Endodermal cell (in vitro differentiated cells): ENCODE measurements at places on chromosomes 7 and 10. TPM values are rescaled to one million over a fixed set of nuclear protein-coding genes. Genes with fewer than 3 reads are reported as not detected.

DNA sequence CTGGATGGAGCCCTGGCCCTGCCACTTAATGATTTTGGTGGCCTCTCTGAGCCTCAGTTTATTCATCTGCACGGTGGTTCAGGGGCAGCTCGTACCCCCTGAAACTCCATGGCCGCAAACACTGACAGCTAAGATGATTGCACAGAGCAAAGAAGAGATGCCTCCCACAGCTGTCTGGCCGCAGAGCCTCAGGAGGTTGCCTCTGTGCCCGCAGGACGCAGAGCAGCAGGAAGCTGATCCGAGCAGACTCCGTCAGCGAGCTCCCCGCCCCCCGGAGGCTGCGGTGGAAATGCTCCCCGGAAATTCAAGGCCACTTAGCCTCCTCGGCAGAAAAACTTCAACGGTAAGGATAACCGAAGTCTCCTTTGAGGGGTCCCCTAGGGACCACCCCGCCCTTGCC lies 30.2 kb upstream of the C10orf53 start:
- DNase-seq = peak; percentile 77
- no peak overlapping the region for H3K27ac ChIP-seq
- no peaks in the 10 kb centered on the region for H3K27me3 ChIP-seq
- H3K4me1 ChIP-seq = no peaks in the 10 kb centered on the region
- no peaks in the 10 kb centered on the region for H3K36me3 ChIP-seq
- H3K4me3 ChIP-seq = no peak overlapping the region

DNA sequence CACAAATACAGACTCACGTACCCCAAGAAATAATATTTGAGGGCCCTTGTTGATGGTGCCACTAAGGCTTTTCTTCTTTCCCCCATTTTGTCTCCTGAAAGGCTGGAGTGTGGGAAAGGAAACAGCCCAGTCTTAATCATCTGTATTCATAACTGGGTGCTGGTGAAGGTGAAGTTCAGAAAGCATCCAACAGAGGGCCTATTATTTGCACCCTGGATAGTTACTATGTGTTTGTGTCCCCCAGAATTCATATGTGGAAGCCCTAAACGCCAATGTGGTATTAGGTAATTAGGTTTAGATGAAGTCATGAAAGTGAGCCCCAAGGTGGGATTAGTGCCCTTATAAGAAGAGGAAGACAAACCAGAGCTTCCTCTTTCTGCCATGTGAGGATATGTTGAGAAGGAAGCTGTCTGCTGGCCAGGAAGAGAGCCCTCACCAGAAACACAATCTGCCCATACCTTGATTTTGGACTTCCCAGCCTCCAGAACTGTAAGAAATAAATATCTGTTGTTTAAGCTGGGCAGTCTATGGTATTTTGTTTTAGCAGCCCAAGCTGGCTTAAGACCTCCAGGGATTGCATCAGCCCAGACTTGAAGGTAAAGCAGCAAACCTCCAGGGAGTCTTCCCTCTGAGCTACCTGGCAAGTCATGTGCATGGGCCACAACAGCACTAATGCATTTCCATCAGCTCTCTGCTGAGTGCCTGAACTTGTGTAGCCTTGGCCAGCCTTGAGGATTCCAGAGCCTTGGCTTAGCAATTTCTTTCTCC lies 90.0 kb upstream of the ADRB1 start:
- no peak for DNase-seq
- no peak overlapping the region for H3K4me3 ChIP-seq
- H3K4me1 ChIP-seq = no peaks in the 10 kb centered on the region
- no peaks in the 10 kb centered on the region for H3K27me3 ChIP-seq
- H3K27ac ChIP-seq = no peak overlapping the region

GRCh38 chr10:62054408-62054807 lies 152.9 kb downstream of the ARID5B start:
- no peaks in the 10 kb centered on the region for H3K27me3 ChIP-seq
- no peak overlapping the region for H3K4me3 ChIP-seq
- peaks cover 12% of the 10 kb centered on the region for H3K4me1 ChIP-seq
- no peak for DNase-seq

DNA sequence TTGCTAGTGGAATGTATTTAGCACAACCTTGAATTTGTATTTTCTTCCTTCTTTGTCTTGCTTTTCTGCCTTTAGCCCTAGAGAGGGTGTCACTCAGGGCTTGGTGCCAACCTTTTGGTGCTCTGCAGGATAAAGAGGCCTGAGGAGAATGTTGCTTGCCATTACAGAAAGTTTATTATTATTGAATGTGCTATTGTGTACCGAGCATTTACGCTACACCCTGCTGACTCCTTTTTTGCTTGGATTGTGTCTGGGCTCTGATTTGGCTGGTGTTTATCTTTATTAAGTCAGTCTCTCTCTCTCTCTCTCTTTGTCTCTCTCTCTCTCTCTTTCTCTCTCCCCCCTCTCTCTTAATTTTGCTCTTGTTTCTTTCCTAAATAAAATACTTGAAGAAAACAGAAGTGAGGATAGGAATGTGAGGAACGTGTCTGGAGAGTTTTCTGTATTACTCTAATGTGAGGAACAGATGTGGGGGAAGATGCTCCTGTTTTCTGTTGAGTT lies 284.4 kb upstream of the PHYHIPL start:
- no peaks in the 10 kb centered on the region for H3K27me3 ChIP-seq
- no peak for DNase-seq
- no peaks in the 10 kb centered on the region for H3K4me1 ChIP-seq
- H3K27ac ChIP-seq = no peak overlapping the region
- H3K36me3 ChIP-seq = no peaks in the 10 kb centered on the region

DNA sequence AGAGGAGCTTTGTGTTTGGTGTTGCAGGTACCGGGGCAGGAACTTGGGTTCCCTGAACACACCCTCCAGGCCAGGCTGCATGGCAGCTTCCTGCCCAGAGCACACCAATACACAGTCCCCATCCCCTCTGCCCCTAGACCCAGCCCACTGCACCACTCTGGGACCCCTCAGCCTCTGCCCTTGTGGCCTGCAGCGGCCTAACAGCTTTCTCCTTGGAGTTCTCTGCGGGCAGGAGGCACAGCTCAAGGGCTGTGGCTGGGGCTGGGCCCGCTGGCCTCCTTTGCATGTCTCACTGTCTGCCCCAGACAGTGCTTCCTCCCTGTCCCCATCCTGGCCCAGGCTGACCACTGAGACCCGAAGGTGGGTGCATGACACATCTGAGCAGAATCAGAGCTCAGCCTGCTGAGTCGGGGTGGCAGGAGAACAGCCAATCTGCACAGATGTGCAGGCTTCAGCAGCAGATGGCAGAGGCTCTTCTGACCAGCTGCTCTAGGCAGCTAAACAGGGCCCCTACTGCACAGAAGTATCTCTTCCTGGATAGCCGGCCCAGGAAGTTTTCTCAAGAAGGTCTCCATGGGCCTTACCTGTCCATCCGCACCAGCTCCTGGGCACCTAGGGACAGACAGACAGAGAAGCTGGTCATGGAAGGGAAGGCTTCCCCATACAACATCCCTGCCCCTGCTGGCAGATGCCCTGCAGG lies 20.8 kb downstream of the VSIR start:
- H3K27ac ChIP-seq = no peak overlapping the region
- H3K36me3 ChIP-seq = no peaks in the 10 kb centered on the region
- no peak for DNase-seq
- peaks cover 6% of the 10 kb centered on the region for H3K4me1 ChIP-seq
- H3K4me3 ChIP-seq = no peak overlapping the region
- peaks cover 5% of the 10 kb centered on the region for H3K27me3 ChIP-seq

GRCh38 chr7:66883716-66884115 lies 37.3 kb upstream of the TMEM248 start:
- no peaks in the 10 kb centered on the region for H3K4me1 ChIP-seq
- no peak overlapping the region for H3K4me3 ChIP-seq
- H3K27ac ChIP-seq = no peak overlapping the region

DNA sequence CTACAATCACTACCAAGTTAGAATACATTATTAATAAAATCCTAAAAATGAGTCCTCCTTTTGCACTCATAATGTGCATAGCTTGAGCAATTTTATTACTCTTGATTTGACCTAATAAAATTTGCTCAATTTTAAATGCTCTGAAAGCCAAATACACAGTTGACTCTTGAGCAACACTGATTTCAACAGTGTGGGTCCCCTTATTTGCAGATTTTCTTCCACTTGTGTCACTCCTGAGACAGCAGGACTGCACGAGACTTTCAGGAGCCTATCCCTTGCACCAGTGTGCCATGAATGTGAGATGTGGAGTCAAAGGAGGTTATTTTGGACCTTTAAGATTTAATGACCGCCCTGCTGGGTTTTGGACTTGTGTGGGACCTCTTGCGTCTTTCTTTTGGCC lies 23.2 kb downstream of the RNF216 start:
- peaks cover 51% of the 10 kb centered on the region for H3K36me3 ChIP-seq
- no peak overlapping the region for H3K4me3 ChIP-seq
- H3K27ac ChIP-seq = no peak overlapping the region

DNA sequence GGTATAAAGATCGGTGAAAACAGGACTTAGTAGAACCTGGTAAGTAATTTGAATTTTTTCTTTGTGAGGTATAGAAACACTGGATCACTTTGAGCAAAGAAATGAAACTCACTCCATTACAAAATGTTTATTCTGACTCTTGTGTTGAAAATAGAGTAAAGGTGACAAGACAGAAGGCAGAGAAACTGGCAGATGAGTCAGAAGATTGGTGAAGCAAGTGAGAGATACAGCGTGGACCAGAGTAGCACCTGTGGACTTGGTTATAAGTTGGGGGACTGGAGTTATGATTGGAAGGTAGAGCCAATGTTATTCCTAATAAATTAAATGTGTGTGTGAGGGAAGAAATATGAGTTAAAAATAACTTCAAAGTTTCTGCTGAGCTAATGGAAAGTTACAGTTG lies 620.9 kb downstream of the ZWINT start:
- no peaks in the 10 kb centered on the region for H3K27me3 ChIP-seq
- no peak overlapping the region for H3K4me3 ChIP-seq
- H3K36me3 ChIP-seq = no peaks in the 10 kb centered on the region
- no peak overlapping the region for H3K27ac ChIP-seq
- H3K4me1 ChIP-seq = no peaks in the 10 kb centered on the region

GRCh38 chr7:151085691-151086620 lies at the start of gene AGAP3:
Gene AGAP3, plus strand, starts transcription at chr7:151086475. Its CDS starts 267 bp downstream, at chr7:151086742.
- H3K27ac ChIP-seq = peak within 1 kb of the TSS; percentile 84
- peak within 1 kb of the TSS; percentile 91 for H3K4me3 ChIP-seq
- H3K36me3 ChIP-seq = peaks cover 4% of the 10 kb centered on the region

- H3K4me3 ChIP-seq = no peak overlapping the region
- no peak for DNase-seq
- H3K27ac ChIP-seq = no peak overlapping the region
- no peaks in the 10 kb centered on the region for H3K27me3 ChIP-seq
Observed at GRCh38 chr10:74165530-74165901, 14.5 kb downstream of the ADK start.

- no peak overlapping the region for H3K4me3 ChIP-seq
- no peaks in the 10 kb centered on the region for H3K36me3 ChIP-seq
- no peak overlapping the region for H3K27ac ChIP-seq
- no peak for DNase-seq
- peaks cover 9% of the 10 kb centered on the region for H3K4me1 ChIP-seq
Observed at GRCh38 chr7:69880840-69881239, 282.6 kb downstream of the AUTS2 start.

DNA sequence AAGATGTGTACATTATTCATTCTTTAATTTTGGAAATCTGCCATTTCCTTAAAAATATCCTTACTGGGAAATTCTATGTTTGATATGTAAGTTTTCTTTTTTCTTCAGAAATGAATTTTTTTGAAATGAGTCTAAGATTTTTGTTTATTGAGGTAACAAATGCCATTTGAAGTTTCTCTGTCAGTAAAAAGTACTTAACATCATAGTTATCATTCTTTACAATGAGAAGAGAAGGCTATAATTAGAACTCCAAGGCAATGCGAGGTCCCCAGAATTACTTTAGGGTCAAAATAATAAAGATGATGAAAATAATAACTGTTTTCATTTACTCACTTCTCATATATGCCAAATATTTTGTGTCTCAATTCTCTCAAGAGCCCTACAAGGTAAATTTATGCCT lies 37.0 kb upstream of the RHOBTB1 start:
- no peaks in the 10 kb centered on the region for H3K36me3 ChIP-seq
- no peak for DNase-seq

- peaks cover 12% of the 10 kb centered on the region for H3K4me1 ChIP-seq
- no peak for DNase-seq
- H3K27ac ChIP-seq = no peak overlapping the region
- H3K4me3 ChIP-seq = no peak overlapping the region
Observed at GRCh38 chr7:132560825-132561529, 15.3 kb downstream of the PLXNA4 start.

DNA sequence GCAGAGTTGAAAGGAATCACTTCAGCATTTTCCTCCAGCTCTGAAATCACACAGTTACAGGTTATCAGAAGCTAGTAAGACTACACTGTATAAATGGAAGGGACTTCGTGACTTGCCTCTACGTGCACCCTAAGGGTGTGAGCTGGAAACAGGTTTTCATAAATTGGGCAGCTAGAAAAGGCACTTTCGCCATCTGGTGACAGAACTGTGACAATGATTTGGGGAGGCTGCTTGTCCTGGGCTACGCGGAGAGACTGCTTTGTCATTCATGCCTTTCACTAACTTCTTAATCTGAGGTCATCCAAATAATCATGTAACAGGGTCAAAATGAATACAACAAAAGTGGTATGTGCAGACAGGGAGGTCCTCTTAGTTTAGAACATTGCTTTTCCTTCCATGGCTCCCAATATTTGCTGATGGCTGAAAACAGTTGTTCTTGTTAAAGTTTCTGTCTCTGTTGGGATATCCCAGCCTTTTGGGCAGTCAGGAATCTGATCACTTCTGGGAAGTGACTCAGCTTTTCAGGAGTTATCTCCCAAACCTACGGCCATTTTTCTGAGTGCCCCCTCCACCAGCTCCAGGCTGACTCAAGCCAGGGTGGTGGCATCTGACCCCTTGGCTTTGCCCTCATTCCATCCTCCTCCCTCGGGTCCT lies 17.8 kb downstream of the VWC2 start:
- H3K4me3 ChIP-seq = no peak overlapping the region
- DNase-seq = peak; percentile 82
- peaks cover 4% of the 10 kb centered on the region for H3K4me1 ChIP-seq
- H3K36me3 ChIP-seq = no peaks in the 10 kb centered on the region
- H3K27ac ChIP-seq = no peak overlapping the region

The GDF2 gene
- not detected in 3 replicates for total RNA-seq

The PCGF6 gene
- 18.9 and 19.4 TPM in 2 replicates for total RNA-seq

The MMRN2 gene
- 0.40 to 1.00 TPM (median 0.80 TPM) in 3 replicates for total RNA-seq

The GDF10 gene
- not detected in 3 replicates for total RNA-seq

The PVRIG gene
- total RNA-seq = not detected in 2 replicates

The CALCR gene
- total RNA-seq = 17.0 to 23.7 TPM (median 17.1 TPM) in 3 replicates

The GIMAP2 gene
- not detected in 2 replicates for total RNA-seq

The MYL7 gene
- total RNA-seq = 115 to 159 TPM (median 119 TPM) in 3 replicates

The MOGAT3 gene
- total RNA-seq = 1.0 to 2.0 TPM (median 1.3 TPM) in 3 replicates
